ENCODE measurements at places on chromosomes 16 and 17.

DNA sequence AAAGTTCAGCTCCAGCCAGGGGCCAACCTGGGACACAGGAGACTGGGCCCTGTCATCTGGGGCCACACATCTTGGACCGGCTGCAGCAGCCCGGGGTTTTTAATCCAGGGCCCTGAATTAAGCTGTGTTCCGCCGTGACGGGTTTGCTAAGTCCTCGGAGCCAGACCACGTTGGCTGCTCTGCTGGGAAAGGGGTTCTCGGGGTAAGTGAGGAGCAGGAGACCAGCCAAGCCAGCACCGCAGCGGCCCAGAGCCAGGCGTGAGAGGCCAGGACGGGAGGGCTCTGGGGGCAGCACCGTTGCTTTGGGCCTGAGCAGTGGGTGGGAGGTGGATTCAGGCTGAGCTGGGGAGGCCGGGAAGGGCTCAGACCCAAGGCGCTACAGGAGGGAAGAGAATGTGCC, 31.3 kb upstream of the CBX4 start:
- DNase-seq = no peak

DNA sequence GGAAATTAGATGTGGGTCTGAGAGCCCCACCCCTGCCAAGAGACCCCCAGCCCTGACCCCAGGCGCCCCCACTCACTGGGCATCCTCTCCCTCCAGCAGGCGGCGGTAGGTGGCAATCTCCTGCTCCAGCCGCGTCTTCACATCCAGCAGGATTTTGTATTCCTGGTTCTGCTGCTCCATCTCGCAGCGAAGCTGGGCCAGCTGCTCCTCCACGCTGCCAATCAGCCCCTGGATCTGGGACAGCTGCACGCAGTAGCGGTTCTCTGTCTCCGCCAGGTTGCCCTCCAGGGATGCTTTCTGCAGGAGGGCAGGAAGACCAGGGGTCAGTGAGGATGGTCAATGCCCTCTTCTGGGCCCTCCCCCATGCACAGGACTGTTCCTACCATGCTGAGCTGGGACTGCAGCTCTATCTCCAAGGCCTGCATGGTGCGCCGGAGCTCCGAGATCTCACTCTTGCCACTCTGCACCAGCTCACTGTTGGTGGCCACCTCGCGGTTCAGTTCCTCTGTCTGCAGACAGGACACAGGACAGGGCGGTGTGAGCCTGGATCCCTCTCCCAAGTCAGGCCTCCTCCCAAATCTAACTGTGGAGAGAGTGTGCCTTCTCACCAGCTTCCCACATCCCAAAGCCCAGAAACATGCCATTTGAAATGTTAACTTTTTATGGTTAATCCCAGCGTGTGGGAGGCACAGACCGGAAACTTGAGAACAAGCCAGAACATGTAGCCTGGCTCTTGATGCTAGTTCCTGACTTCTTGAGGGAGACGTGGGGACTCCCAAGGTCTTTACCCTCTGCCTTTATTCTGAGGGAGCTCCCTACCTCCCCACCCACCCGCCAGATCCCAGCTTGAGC, 3.6 kb downstream of the KRT17 start:
- DNase-seq = no peak

- DNase-seq = no peak
These were observed 212.5 kb downstream of the KATNIP start for GRCh38 chr16:27762441-27762840.

DNA sequence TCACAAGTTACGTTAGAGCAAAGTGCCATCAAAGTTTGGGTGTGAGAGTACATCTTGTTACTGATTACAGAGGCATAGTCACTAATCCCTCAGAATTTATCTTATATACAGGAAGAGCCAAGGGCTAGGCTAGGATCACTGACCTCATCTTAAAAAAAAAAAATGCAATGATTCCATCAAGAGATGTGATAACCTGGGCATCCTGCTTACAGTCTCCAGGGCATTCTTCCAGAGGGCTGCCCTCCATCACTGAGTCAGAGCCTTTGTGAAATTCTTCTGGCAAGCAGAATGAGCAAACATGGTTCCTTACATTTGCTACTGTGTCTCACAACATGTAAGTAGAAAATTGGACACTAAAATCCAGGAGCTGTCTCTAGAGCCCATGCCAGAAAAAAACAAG, 410.6 kb downstream of the ZFHX3 start:
- no peak for DNase-seq

DNA sequence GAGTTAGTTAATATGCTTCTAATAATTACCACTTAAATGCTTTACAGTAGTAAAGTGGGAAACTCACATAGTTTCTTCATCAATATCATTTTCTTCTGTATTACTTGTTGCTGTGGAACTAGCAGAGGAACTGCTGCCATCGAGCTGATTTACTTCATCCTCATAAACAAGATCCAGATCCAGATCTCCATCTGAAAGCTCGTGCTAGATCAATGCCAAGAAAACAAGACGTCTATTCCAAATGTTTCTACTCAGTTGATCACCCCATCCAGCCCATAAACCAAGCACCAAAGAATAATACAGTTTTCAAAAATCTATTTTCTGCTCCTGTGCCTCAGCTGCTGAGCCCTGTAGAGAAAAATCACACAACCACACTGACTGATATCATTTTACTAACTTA, 59.1 kb downstream of the TRIM37 start:
- DNase-seq = no peak

- no peak for DNase-seq
These were observed 56.5 kb upstream of the CIBAR2 start for GRCh38 chr16:85168732-85169256.
